Lower lobe of right lung (tissue), 2 donors: ENCODE measurements at places on chromosomes 1 and 21. TPM values are rescaled to one million over a fixed set of nuclear protein-coding genes. Genes with fewer than 3 reads are reported as not detected.

CTH gene
- 5.0 TPM for total RNA-seq

DNALI1 gene
- total RNA-seq: 28.1 TPM

ITGB2 gene
- 468 TPM for total RNA-seq

COL11A1 gene
- total RNA-seq: 0.56 TPM

SH2D5 gene
- not detected for total RNA-seq

CFAP107 gene
- 2.9 TPM for total RNA-seq
